ENCODE measurements at places on chromosomes 5 and 9. TPM values are rescaled to one million over a fixed set of nuclear protein-coding genes. Genes with fewer than 3 reads are reported as not detected.

Gene ERCC6L2
- total RNA-seq: 77.5 TPM

GRCh38 chr9:109467936-109468335 is 30.2 kb downstream of the PTPN3 start:
- no peak for DNase-seq

DNA sequence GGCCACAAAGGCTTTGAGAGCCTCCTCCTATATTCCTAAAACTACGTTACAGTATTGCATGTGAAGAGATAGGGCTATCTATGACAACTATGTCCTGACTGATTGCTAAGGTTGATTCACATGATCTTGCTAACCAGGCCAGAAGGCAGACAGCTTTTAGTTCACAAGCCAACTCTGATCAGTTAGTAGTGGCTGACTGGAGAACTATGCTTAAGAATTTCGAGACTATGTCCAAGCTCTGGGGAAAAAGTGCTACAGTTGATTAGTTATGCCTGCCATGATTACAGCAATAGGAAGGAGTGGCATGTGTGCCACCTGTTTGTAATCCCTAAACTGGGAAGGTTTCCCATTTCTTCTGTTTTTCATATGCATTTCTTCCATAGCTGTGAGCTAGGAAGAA is 223.4 kb downstream of the DOCK8 start:
- no peak for DNase-seq

DNA sequence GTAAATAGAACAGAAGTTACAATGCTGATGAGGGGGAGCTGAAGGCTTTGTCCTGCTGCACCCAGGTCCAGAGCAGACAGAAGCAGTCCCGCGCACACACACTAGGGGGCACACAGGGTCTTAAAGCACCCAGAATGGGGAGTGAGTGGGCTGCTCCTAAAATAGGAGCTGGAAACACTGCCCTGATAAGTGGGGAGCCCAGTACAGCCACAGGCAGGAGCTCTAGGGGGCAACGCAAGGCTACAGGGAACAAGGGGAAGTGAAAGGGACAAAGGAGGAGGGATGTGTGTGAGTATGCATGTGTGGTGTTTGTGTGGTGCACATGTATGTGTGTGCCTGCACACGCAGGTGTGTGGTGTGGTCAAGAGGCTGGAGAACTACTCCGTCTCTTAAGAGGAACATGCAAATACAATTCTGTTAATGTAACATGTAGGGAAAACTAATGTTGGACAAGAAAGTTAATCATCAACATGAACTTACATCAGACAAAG is 191.5 kb downstream of the ROR2 start:
- peak; percentile 90 for DNase-seq

DNA sequence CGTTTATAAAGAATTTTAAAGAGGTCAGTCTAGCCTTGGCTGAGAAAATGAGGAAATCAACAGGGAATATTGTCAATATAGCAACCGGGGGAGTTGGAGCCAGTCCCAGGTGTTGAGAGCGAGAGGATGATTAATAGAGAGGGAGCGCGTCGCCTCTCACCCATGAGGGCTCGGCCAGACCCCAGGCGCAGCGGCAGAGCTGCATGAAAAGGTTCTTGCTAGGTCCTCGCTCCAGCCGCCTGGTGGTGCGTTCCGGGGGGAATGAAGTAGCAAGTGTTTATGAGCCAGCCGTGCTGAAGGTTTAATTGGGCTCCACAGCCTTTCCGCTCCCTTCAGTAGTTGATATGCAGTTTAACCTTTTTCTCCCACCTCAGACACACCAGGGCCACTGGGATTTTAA is 167.3 kb upstream of the IRX1 start:
- no peak for DNase-seq

Gene KCNIP1
- total RNA-seq: not detected

- DNase-seq: peak; percentile 72
Measured at GRCh38 chr5:132947671-132948070, 15.8 kb downstream of the AFF4 start.

- DNase-seq: no peak
Measured at GRCh38 chr5:83085106-83085505, 7.8 kb downstream of the XRCC4 start.
